Stimulated activated naive CD8-positive, alpha-beta T cell treated with anti-CD3 and anti-CD28 coated beads, Interleukin-15, Interleukin-2, amounts not matched to agents 100 U/mL and 50 U/mL, for 24 hours (primary cell): ENCODE measurements at places on chromosomes 1 and 21.

GRCh38 chr1:74971982-74972381, 162.2 kb upstream of the LHX8 start:
- DNase-seq: no peak

DNA sequence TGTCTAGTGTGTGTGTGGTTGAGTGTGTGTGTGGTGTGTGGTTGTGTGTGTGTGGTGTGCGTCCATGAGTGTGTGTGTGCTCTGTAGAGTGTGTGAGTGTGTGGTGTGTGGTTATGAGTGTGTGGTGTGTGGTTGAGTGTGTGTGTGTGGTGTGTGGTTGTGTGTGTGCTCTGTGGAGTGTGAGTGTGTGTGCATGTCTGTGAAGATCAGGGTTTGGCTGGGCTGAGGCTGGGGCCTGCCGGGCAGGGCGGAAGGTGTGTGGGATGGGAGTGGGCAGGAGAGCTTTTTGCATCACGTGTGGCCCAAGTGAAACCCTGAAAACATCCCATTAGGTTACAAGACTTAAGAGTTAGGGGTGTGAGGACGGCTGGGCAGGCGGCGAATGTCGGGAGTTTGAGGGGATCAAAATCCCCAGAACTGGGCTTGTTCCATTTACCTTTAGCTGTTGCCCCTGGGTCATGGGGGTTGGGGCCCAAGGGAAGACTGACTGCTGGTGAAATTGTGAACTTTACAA, 2.9 kb upstream of the FCMR start:
- peak; percentile 59 for DNase-seq

DNA sequence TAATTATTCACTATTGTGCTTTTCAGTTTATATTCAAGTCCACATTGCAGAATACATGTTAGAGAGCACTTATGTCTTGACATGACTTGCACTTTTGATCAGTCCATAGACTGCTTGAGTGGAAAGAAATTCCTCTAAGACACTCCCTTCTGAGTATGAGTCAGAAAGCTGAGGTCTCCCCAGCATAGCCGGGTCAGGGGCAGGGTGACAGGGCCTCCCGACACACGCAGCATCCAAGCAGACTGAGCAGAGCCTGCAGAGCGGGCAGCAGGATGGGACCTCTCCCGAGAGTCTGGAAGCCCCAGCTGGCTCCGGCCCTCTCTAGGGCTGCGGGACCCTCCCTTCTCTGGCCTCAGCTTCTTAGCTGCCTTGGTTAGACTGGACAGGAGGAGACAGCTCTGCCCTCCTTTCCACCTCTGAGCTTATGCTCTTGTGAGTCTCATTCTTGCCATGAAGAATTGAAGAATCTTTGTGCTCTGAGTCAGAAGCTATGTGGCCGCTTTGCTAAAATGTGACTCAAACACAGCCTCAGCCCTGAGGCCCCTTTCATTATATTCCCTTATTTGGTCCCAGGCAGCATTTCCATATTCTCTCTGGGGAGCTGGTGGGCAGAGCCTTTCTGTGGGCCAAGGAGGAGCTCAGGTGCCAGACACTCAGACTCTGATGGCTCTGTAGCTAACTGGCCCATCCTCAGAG, 11.2 kb upstream of the CAPN2 start:
- DNase-seq: peak; percentile 57

DNA sequence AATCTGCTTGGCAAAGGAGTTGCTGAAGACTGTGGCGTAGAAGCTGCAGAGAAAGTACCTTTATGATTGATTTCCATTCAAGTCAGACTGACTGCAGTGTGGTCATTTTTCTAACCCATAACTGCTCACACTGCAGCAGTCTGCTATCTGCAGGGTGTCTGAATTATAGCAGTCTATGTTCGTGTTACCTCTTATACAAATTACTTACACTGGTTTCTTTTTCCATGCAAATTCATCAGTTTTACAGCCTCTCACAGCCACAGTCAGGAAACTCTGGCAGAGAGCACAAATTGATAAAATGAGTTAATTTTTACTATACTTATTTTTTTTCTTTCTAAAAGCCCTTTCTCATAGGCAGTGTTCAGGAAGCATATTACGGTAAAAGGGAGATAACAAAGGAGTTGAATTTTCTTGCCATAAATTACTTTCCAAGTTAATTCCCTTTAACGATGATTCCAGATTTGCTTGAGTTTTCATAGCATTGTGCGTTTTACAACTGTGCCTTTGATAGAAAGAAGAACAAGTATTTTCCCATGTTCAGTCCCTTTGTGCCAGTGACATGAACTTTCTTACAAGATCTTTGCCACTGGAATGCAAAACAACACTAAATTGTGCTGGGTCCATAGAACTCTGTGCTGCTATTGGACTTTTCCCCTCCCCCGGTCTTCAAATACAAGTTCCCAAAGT, 261.5 kb downstream of the NFIA start:
- no peak for DNase-seq

- DNase-seq: no peak
Observed at GRCh38 chr1:171718216-171718615, 23.6 kb downstream of the VAMP4 start.

GRCh38 chr1:190739926-190740325, 262.3 kb upstream of the BRINP3 start:
- no peak for DNase-seq

- peak; percentile 45 for DNase-seq
Observed at GRCh38 chr1:153355445-153356071, 2.1 kb upstream of the S100A9 start.

DNA sequence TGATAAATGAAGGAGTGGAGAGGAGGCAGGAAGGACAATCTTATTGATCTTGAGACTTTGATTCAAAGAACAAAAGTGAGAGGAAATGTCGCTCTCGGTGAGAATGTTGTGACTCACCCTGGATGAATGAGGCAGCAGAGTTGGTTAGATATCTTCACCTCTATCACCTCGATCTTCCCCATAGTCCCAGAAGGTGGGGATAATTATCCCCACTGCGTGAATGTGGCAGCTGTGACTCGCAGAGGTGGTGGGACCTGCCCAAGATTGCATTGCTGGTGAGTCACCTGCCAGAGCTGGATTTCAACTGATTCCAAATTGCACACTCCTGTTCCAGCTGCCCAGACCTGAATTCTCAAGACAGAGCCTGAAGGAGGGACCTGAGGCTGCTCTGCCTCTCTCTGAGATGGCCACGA, 105.0 kb downstream of the MATN1 start:
- no peak for DNase-seq

- no peak for DNase-seq
Observed at GRCh38 chr1:110144366-110144765, 5.9 kb upstream of the SLC6A17 start.

GRCh38 chr1:180486092-180486491, 16.3 kb downstream of the ACBD6 start:
- DNase-seq: no peak

GRCh38 chr1:16253332-16253922, 16.4 kb upstream of the CPLANE2 start:
- DNase-seq: no peak

GRCh38 chr1:211735208-211736170, 60.1 kb upstream of the NEK2 start:
- DNase-seq: no peak

DNA sequence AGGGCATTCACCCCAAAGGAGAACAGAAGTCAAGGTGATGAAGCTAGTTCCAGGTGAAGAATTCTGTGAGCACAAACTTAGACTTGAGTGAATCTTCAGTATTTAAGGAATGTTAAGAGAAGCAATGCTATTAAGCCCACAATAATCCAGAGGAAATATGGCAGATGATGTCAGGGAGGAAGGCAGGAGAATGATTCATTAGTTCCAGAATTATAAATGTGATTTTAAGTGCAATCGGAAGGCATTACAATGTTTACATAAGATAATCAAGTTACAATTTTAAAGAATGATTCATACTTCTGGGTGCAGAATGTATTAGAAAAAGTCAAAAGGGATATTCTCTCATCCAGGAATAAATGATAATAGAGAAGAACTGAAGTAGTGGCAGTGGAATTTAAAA, 545.2 kb upstream of the BRINP3 start:
- DNase-seq: no peak

GRCh38 chr1:153312570-153313186, at the start of gene PGLYRP3:
TSS of gene PGLYRP3 (minus strand) at chr1:153312952. CDS start at chr1:153310665, 2,287 bp downstream.
- DNase-seq: no peak

DNA sequence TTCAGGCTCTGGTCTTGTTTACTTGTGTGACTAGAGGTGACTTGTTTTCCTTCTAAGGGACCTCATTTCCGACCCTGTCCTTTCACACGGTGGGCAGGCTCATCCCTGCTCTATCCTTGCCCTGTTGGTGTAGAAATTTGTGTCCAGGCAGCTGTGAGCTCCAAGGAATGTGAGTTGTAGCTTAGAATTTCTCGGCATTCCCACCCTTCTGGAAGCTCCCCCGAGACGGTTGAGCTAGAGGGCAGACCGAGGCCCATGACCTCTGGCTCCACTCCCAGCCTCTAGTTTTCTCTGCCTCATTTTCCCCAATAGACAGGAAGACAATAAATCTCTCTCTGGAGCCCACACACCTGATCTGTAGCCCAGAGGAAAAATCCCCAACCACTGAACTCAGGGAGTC, 100.9 kb downstream of the NAV1 start:
- no peak for DNase-seq

DNA sequence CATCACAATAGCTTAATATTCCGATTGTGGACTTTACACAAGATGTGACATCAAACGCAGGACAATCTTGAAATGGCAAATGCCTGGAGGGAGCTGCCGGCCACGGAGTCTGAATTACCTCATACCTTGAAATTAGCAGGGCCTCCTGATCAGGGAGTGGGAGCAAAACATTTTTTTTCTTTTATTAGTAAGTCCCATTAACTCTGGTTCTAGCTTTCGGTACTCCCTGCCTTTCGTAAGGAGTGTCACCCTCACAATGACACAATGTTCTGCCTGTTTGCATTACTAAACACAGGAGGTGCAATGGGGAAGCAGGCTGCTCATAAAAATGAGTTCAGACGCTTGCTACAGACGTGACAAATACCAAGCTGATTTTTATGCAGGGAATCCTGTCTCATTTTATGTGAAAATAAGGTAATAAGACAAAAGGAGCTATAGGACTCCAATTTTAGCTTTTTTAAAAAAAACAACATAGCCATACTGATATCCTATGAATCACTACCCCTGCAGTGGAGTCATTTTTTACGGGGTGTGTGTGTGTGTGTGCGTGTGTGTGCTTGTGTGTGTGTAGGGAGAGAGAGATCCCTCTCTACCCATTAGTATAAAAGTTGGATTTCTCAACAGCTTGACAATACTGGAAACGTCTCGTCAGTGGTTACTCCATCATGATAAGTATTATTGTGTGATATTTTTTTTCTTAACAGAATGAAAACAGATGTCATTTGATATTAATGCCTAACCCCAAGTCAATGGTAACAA, 205.1 kb upstream of the RUNX1 start:
- DNase-seq: no peak

DNA sequence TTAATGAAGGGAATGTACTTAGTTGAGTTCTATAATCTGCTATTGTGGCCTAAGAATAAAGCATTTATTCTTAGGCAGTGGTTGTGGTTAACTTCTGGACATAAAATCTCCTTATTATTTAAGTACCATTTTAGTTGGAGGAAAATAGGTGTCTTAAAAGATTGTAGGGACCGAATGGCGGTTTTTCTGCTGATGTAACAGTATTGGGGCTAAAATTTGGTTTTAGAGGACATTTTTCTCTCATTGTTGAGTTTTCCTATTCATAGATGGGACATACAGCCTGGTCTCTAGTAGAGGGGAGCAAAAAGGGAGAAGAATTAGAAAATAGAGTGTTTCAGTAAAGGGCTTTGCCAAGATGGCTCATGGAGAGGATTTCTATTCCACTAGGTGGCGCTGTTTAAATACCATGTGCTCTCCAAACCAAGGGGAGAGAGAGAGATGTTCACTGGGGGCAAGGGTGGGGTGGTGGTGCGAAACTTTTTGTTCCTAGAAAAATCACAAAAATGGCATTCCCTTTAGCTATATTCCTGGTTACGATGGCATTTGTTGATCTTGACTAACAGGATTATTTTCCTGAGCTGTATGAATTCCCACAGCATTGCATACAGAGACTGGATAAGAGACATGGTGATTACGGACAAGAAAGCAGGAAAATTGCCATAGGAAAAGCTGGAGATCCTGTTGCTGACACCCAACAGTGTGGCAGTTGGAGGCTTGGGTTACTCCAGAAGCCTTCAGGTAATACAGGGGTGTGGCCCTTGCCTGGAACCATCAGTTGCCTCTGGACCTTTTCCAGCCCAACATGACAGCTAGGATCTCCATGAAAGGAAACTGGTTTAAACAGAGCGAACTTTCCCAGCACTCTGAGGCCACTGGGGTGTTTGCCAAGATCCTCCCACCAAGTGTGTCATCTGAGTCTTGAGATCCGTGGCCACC, 18.2 kb upstream of the FCGR2A start:
- peak; percentile 27 for DNase-seq

DNA sequence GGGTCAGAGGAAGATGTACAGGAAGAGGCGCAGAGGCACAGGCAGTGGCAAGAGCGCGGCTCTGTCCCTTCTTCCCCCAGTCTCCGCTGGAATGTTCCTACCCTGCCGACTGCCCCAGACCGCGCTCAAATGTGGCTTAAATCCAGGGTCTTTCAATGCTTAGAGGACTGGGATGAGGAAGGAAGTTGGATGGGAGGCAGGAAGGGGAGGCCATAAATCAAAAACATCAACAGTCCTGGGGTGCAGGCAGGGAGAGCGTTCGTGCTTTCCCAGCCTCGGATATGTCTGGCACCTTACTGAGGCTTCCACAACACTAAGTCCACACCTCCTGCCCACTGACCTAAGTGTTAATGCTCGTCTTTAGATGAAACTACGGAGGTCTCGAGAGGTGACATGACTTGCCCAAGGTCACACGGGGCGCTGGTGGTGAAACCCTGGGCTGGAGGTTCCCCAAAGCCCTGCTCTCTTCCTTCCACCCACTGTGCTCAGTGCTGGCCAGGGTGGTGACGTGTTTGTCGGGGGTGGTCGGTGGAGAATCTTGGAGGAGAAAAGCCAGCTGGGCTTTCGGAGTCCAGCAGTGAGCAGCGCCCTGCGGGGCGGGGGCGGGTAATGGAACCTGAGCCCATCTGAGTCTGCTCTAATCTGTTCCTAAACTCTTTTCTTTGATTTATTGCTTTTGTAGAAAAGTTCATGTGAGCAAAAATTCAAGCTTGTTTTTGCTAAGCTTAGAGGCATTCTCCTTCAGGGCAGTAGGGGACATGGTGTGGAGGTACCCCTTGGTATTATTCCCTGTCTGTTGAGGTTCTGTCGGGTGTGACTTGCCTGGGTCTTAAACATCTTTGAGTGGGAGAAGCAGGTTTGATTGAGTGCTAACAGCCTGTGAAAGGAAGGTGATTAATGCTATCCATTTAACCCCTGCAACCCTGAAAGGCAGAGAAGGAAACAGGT, 708 bp downstream of the CDA start:
- no peak for DNase-seq

DNA sequence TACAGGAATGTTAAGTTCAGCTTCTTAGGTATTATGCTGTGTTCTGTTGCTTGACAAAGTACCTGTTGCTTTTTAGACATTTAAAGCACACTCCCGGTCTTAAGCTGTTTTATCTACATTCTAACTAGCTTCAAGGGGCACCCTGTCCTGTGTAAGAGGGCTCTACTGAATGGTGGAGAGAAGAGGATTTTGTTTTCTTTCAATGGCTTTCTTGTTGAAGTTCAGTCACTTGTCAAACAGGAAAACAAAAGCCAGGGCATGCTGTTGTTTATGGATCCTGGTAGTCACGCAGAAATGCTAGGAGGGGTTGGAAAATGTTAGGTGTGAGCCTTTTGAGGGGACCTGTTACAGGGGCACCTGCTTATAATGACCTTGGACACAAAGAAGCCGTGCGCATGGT, 30.7 kb downstream of the PGM1 start:
- DNase-seq: no peak
